Activated CD4-positive, alpha-beta T cell treated with anti-CD3 and anti-CD28 coated beads for 36 hours (primary cell): ENCODE measurements at places on chromosomes 1 and 21.

DNA sequence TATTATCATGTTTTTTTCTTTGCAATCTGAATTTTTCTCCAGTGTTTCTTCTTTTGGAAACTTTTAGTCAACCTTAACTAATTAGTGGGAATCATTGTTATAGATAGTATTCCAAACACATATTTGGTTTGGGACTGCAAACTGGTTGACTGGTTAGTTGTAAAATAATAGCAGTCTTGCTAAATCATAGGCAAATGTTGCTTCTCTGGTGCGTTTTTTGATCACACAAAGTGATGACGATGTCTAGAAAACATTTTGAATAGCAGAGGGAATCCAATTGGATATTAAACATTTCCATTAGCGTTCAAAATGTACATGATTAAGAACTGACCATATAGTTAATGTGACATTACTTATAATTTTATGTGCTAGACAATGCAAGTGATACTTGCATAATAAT is 4.5 kb downstream of the DNAJB4 start:
- no peak for DNase-seq

GRCh38 chr1:244294599-244295224 is 157.0 kb downstream of the ADSS2 start:
- DNase-seq: no peak

DNA sequence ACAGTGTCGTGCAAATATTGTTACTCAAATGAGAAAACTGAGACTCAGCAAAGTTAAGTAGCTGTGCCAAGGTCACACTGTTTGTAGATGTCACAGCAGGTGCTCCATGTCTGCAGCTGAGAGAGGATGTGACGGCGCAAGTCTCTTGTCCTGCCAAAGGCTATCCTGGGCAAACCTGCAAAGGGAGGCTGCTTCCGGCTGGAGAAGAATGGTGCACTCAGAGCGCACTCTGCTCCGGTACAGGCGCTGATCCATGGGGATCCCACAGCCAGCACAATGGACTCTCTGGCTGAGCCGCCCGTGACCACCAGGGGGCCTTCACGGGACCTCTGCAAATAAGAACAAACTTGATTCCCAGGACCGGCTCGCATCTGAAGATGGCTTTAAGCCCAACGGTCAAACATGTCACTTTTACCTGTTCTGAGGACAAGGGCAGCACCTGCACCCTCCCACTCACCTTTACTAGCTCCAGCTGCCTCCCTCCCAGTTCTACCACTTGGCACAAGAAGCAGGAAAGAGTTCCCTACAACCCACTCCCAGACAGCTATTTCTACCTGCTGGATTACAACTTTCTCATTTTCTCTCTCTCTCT is 21.9 kb downstream of the RD3 start:
- DNase-seq: peak; percentile 70

GRCh38 chr21:32705139-32705538 is 22.7 kb downstream of the SYNJ1 start:
- DNase-seq: no peak

GRCh38 chr1:202121006-202121405 is 1.7 kb upstream of the GPR37L1 start:
- no peak for DNase-seq
